Esophagus muscularis mucosa (tissue), 4 donors: ENCODE measurements at places on chromosomes 1 and 21. TPM values are rescaled to one million over a fixed set of nuclear protein-coding genes. Genes with fewer than 3 reads are reported as not detected.

GRCh38 chr21:8988696-8989095, 1532.7 kb upstream of the TPTE start:
- DNase-seq, result peak; percentile 60

GRCh38 chr1:201673093-201673492, 134.2 kb downstream of the NAV1 start:
- DNase-seq, result no peak

DNA sequence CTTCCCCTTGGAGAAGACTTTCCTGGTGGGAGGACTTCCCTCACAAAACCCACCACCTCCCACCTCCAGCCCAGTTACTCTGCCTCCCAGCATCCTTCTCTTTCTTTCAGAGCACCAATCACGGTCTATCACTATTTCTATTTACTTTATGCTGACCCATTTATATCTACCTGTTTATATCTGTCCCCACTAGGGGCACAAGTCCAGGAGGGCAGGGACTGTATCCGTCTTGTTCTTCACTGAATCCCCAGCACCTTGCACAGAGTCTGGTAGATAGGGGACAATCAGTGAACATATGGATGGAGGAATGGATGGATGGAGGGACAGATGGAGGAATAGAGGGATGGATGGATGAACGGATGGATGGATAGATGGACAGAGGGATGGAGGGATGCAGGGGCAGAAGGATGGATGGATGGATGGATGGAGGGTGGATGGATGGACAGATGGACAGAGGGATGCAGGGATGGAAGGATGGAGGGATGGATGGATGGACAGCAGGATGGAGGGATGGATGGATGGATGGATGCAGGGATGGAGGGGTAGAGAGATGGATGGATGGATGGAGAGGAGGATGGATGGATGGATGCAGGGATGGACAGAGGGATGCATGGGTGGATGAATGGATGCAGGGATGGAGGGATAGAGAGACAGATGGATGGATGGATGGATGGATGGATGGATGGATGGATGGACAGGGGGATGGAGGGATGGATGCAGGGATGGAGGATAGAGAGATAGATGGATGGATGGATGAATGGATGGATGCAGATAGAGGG, 5.5 kb downstream of the C1QB start:
- no peak for DNase-seq

- DNase-seq, result no peak
Measured at GRCh38 chr1:15709226-15709625, 25.1 kb downstream of the PLEKHM2 start.

DNA sequence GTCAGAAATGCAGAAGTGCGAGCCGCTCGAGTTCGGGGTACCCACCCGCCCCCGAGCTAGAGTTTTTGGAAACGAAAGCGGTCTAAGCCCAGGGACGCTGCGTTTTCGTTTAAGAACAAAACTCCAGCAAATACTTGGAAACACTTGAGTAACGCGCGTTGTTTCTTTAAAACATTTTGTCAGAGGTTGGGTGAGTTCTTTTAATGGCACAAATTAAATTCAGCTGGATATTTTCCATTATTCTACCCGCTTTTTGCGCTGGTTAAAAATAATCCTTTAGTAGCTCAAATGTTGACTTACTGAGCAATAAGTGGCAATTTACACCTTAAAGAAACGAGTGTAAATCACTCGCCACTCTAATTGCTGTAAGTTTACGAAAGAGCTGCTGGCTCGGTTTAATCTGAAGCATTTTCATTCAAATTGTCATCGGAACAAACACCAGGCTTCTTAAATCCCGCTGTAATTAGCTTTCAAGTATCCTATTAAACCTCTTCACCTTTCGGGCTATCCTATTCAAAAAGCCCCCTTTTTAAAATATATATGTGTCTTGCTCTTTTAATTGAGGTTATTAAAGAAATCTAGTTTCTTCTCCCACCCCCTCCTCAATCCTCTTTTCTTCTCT, 1.5 kb downstream of the LHX8 start:
- no peak for DNase-seq

DNA sequence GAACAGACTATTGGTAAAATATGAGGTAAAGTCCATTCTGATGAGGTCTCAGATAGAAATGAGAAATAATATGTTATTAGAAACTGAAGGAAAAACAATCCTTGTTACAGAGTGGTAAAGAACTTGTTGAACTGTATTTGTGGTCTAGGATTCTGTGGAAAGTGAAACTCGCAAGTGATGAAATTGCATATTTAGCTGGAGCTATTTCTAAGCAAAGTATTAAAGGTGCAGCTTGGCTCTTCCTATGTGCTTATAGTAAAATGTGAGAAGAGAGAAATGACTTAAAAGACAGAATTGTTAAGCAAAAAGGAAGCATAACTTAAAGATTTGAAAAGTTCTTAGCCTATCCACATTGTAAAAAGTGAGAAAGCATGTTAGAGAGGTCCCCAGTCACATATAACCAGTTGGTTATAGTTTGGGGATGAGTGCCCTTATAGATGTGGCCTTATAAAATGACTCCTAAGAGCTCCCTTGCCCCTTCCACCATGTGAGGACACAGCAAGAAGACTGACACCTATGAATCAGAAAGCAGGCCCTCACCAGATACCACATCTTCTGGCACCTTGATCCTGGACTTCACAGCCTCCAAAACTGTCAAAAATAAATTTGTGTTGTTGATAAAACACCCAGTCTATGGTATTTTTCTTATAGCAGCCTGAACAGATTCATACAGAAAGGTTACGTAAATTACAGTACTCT, 24.8 kb downstream of the PHTF1 start:
- DNase-seq, result no peak

Gene ADGRL4
- total RNA-seq, result 33.7 TPM
